Right ventricle myocardium inferior (tissue), 1 donor: ENCODE measurements at places on chromosomes 3 and 15. TPM values are rescaled to one million over a fixed set of nuclear protein-coding genes. Genes with fewer than 3 reads are reported as not detected.

GRCh38 chr3:24428481-24428880, 66.2 kb downstream of the THRB start:
- DNase-seq, result no peak

Gene BHLHE40
- total RNA-seq, result 26.9 TPM

Gene CISH
- 13.2 TPM for total RNA-seq

DNA sequence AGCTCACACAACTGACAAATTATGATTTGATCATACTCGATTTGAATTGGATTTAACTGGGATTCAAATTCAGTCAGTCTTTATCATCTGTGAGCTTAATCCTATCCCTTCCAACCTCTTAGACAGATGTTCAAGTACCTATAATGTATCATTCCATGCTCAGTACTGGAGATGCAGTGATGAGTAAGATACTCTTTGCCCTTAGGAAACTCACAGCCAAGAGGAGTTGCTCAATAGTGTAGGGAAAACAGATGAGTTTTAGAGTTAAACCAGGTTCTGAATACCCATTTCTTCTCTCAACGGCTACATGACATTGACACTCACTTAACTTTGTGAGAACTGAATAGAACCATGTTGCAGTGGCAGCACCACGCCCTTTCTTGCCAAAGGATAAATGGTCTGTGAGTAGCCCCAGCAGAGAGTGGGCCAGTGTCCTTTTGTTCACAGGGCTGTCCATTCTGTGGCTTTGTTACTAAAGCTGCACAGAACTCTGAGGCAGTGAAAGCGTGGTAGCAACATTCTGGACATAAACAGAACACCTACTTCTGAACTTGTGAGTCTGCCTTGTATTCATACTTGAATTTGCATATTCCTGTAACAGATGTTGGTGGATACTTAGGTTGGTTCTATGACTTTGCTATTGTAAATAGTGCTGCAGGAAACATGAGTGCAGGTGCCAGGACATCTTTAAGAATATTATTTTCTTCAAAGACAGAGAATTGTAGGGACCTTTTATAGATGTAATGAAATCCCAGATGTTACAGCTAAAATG, 91.6 kb downstream of the RASA2 start:
- DNase-seq, result no peak

Gene PEX11A
- total RNA-seq, result 13.7 TPM

GRCh38 chr3:88626456-88627120, 476.8 kb downstream of the C3orf38 start:
- DNase-seq, result no peak
